ENCODE measurements at places on chromosomes 11 and 22. TPM values are rescaled to one million over a fixed set of nuclear protein-coding genes. Genes with fewer than 3 reads are reported as not detected.
A peak's percentile ranks its signal among the peaks of the same experiment; 100 is the strongest.

The HBG1 gene
- not detected for total RNA-seq

The MMP8 gene
- total RNA-seq, result not detected

The ATP5MG gene
- 189 TPM for total RNA-seq

DNA sequence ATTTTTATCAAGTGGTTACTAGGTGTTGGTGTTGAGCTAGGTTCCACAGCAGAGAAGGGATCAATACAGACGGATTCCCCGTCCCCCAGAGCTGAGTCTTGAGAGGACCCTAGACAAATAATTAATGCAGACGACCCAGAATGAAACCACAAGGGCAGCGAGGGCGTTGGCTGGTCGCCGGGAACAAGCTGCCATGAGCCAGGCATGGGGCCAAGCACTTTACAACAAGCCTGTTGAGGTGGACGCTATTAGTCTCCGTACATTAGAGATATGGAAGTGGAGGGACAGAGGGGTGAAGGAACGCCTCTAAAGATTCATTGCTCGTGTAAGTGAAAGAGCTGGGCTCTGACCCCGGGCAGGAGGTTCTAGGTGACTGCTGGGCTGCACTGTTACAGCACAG lies 77.1 kb upstream of the EIF3D start:
- peaks cover 26% of the 10 kb centered on the region for H3K27me3 ChIP-seq
- DNase-seq, result no peak
- no peak overlapping the region for H3K4me3 ChIP-seq
- no peak overlapping the region for H3K27ac ChIP-seq
- peaks cover 6% of the 10 kb centered on the region for H3K4me1 ChIP-seq

- no peaks in the 10 kb centered on the region for H3K27me3 ChIP-seq
- H3K27ac ChIP-seq, result no peak overlapping the region
- H3K4me3 ChIP-seq, result no peak overlapping the region
- H3K36me3 ChIP-seq, result no peaks in the 10 kb centered on the region
These were observed 40.4 kb downstream of the TNRC6B start for GRCh38 chr22:40218152-40218551.

DNA sequence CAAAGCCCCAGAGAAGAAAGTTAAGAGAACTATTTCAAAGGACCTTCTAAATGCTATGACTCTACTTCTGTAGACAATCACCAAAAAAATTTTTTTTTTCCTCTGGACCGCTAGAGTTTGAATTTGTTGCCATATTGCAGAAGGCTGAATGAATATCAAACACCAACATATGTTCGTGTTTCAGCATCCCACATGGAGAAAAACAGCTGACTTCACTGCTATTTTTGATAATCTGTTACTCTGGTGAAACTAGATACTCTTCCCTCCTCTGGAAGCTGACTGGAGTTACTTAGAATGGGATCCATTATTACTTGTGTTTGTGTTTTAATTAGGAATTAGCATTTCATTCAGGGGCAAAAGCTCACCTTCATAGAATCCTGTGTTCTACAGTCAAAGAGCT lies 447.0 kb downstream of the AASDHPPT start:
- H3K4me1 ChIP-seq, result no peaks in the 10 kb centered on the region
- no peak overlapping the region for H3K4me3 ChIP-seq
- no peak overlapping the region for H3K27ac ChIP-seq
- H3K36me3 ChIP-seq, result no peaks in the 10 kb centered on the region

DNA sequence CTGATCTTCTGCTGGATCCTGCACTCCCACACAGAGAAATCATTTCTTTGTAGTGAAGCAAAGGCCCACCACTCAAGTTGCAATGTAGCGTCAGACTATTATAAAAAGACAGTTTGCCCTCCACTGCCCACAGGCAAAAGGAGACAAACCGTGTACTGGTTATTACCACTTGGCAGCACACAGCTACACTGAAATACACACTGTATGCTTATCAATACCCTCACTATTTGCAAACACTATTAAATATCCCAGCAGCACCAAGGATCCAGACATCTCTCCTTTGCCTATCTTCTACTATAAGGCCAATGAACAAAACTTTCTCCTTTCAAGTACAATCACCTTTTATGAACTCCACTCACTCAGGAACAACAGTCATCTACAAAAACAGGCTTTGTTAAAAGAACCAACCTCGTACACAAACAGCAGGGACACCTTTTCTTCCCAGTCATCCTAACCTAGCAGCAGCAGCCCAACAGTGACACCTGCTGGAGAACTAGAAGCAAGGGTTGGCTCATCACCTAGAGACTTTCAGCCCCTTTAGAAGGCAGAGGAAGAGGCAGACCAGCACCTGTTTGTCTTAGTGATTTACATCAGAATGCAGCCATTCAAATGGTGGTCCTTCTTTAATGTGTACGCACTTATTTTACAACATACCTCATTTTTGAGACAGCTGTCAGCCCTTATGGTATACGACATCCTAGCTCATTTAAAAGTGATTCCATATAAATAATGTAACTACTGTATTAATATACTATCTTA lies 56.1 kb downstream of the AMBRA1 start:
- H3K4me1 ChIP-seq, result peaks cover 30% of the 10 kb centered on the region
- no peaks in the 10 kb centered on the region for H3K27me3 ChIP-seq
- no peak overlapping the region for H3K27ac ChIP-seq
- peak; percentile 65 for DNase-seq

DNA sequence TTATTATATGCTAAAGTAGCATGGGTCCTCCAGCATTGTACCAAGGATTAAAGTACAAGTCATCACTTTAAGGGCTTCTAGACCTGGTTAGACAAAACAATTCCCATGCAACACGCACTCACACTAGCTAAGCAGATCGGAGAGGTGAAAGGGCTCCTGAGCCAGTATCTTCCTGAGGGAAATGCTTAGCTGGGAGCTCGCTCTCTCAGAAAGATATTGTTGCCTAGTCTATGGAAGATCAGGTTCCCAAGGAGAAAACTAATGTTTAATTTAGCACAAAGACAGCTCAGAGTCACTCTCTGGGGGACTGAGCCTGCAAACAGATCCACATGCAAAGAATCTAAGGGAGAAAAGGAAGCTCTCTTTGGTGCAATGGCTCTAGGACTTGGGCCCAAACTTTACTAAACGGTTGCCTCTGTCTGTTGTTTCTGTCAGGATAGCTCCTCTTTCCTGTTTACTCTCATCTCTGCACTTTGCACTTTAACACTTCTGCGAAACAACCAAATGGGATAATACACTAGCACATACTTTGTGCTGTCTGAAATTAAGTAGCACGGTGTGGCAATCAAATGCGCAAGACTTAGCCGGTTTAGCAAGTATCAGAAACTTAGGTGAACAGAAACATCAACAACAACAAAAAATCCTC lies 10.7 kb downstream of the MAML2 start:
- DNase-seq, result no peak
- H3K36me3 ChIP-seq, result no peaks in the 10 kb centered on the region
- H3K27me3 ChIP-seq, result no peaks in the 10 kb centered on the region
- peaks cover 47% of the 10 kb centered on the region for H3K4me1 ChIP-seq
- peak overlapping the region; percentile 39 for H3K4me3 ChIP-seq
- no peak overlapping the region for H3K27ac ChIP-seq

DNA sequence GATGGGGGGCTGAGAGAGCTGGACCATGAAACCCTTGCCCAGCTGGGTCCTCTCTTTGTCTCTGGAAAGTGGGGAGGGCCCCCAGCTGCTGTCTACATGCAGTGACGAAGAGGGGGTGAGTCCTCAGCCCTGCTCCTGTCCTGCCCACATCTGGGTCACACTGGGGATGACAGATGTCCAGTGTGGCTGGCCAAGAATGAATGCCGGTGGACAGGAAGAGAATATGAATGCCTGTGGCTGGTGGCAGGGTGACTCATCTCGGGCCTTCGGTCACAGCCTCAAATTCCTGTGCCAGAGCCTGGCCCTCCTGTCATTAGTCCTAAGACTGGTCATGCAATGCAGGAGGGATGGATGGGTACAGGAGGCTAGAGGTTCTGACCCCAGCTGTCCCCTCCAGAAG lies 2.2 kb upstream of the PNPLA3 start:
- H3K27me3 ChIP-seq, result peaks cover 7% of the 10 kb centered on the region
- no peak overlapping the region for H3K27ac ChIP-seq
- no peak overlapping the region for H3K4me3 ChIP-seq
- no peaks in the 10 kb centered on the region for H3K36me3 ChIP-seq

DNA sequence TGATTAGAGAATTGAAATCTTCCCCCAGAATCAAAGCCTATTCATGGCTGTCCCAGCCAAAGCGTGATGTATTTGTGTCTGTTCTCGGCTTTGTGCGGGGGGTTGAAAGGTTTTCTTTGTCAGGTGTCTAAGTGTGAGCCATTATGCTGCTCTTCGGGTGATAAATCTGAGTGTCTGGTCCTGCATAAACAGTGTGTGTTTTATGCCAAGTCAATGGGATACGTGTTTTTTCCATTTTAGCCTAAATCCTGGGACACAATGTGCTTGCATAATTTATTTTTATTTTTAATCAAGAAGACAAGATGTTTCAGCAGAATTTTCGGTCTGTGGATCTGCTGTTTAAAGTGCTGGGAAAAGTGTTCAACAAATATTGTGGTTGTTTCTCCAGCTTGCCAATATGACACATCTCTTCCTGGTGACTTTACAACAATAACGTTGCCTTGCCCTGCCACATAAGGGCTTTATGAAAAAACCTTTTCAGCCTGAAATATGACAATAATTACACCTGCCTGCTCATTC lies 267.8 kb downstream of the TBC1D22A start:
- no peaks in the 10 kb centered on the region for H3K36me3 ChIP-seq
- no peaks in the 10 kb centered on the region for H3K27me3 ChIP-seq
- no peak overlapping the region for H3K4me3 ChIP-seq
- DNase-seq, result no peak

- no peaks in the 10 kb centered on the region for H3K4me1 ChIP-seq
- H3K36me3 ChIP-seq, result no peaks in the 10 kb centered on the region
- H3K4me3 ChIP-seq, result no peak overlapping the region
These were observed 21.2 kb downstream of the MS4A4E start for GRCh38 chr11:60221692-60222091.

GRCh38 chr22:50516891-50517290 lies 8.5 kb downstream of the SCO2 start:
- H3K4me3 ChIP-seq, result no peak overlapping the region
- no peaks in the 10 kb centered on the region for H3K27me3 ChIP-seq
- H3K36me3 ChIP-seq, result peaks cover 6% of the 10 kb centered on the region
- peaks cover 17% of the 10 kb centered on the region for H3K4me1 ChIP-seq
- no peak overlapping the region for H3K27ac ChIP-seq
- DNase-seq, result no peak
